ENCODE measurements at places on chromosomes 5 and 9. TPM values are rescaled to one million over a fixed set of nuclear protein-coding genes. Genes with fewer than 3 reads are reported as not detected.

DNA sequence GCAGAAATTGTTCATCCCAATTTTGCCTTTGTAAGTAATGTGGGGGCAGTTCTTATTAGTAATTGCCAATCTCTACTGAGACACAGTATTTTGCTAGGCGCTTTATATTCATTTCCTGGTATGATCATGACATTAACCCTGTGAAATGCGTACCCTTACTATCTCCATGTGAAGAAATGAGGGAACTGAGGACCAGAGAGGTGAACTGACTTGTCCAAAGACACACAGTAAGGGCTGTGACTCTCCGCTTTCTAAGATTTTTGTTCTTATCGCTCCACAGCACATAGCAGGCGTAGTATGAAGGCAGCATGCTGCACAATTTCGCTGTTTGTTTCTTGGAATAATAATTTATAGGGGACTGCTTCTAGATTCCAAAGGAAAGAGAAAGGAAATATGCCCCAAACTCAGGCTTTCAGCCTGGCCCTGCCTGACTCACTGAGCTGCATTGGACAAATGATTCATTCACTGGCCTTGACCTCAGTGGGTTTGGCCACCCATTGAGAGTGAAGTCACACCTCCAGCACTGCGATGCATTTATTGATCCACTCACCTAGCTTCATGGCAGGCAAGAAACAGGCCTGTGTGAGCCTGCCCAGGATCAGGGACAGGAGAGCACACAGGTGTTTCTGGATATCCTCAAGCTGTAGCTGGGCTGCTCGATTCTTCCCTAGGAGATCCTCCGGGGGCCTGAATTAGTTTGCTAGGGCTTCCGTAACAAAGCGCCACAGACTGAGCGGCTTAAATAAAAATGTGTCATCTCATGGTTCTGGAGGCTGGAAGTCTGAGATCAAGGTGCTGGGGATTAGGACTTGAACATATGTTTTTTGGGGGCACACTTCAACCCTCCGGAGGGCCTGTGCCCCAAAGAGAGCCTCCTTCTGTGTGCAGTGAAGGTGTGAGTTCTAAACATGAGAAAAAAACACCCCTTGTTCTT, 7.2 kb upstream of the DUSP1 start:
- DNase-seq = peak; percentile 36

GRCh38 chr5:131021646-131022045, 143.4 kb downstream of the HINT1 start:
- no peak for DNase-seq

GRCh38 chr9:122042056-122042455, 51.1 kb downstream of the TTLL11 start:
- DNase-seq = no peak

Gene AMACR
- total RNA-seq = 6.5 TPM

DNA sequence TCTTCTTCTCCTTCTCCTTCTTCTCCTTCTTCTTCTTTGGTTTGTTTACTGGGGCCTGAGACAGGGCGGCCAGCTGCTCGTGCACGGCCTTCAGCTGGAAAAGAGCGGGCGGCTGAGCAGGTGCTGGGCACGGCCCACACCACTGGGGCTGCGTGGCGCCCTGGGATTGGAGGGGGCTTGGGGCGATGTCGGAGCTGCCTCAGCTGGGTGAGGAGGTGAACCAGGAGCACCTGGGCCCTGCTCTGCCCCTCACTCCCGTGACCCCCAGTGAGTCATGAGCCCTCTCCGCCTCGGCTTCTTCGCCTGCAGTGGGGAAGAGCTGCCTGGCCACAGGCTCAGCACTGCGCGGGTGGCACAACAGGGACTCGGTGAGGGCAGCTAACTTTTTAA, 14.9 kb downstream of the BRD3OS start:
- no peak for DNase-seq

- DNase-seq = no peak
Measured at GRCh38 chr5:147290261-147290660, 55.4 kb downstream of the STK32A start.

DNA sequence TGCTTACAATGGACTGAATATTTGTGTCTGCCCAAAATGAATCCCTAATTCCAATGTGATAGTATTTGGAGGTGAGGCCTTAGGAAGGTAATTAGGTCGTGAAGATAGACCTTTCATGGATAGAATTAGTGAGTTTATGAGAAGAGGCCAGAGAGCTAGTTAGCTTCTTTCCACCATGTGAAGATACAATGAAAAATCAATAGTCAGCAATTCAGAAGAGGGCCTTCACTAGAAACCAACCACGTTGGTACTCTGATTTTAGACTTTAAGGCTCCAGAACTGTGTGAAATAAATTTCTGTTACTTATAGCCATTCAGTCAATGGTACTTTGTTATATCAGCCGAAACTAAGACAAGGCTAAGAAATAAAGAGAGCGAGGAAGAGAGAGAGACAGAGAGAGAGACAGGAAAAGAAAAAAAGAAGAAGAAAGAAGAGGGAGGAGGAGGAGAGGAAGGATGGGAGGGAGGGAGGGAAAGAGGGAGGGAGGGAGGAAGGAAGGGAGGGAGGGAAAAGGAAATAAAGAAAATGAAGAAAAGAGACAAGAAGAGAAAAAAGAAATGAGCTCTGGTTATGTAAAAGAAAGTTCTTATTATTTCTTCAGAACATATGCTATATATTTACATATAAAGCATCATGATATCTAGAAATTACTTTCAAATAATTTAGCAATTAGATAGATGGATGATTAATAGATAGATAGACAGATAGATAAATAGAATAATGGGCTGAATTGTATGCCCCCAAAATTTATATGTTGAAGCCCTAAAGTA, 1725.3 kb downstream of the EFNA5 start:
- DNase-seq = no peak

- DNase-seq = no peak
Measured at GRCh38 chr9:111320631-111321030, 9.4 kb downstream of the OR2K2 start.

GRCh38 chr9:4126996-4127395, 172.9 kb downstream of the GLIS3 start:
- no peak for DNase-seq

DNA sequence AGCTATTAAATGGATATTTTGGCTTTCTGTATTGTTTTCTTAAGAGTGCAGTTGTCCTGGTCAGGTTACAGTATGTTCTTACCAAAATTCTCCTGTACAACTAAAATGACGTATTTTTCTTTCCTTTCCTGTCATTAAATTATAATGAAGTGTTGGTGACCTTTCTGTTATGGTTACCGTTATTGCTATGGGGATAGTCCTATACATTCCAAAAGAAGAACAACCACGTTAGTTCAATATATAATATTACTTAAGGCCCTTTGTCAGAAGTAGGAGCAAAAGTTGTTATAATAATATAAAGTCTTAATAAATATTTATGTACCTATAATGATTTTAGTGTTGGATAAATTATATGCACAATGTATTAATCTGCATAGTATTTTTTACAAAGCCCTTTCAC, 82.4 kb upstream of the NREP start:
- no peak for DNase-seq

Gene SPINK5
- total RNA-seq = not detected

DNA sequence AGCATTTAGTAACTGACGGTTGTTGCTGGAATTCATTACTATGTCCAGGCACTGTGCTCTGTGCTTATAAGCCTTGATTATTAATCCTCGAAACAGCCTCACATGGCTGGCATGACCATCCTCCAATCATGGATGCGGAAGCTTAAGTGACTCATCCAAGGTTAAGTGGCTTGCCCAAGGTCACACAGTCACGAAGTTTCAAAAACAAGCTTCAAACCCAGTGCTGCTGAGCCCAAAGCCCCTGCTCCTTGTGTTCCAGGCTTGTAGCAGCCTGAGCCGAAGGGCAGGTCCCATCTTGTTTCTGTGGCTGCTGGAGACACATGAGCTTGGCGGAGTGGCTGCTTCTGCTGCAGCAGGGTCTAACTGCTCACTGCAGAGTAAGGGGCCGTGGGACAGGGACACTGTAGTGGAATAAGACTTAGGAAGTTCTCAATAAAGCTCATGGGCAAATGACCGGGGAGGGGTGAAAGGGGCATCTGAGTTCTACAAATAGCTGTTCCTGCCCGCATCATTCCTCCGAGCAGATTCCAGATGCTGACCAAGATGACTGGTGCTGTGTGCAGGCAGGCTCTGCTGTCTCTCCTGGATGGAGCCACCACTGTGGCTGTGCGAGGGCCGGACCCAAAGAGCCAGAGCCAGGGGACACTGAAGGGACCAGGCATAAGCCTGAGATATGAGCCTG, 32.4 kb downstream of the WHRN start:
- no peak for DNase-seq

Gene PCDHAC2
- not detected for total RNA-seq

- DNase-seq = peak; percentile 56
Measured at GRCh38 chr5:141330299-141331080, at the start of gene PCDHGA1. Gene PCDHGA1 (plus strand): TSS chr5:141330514.

DNA sequence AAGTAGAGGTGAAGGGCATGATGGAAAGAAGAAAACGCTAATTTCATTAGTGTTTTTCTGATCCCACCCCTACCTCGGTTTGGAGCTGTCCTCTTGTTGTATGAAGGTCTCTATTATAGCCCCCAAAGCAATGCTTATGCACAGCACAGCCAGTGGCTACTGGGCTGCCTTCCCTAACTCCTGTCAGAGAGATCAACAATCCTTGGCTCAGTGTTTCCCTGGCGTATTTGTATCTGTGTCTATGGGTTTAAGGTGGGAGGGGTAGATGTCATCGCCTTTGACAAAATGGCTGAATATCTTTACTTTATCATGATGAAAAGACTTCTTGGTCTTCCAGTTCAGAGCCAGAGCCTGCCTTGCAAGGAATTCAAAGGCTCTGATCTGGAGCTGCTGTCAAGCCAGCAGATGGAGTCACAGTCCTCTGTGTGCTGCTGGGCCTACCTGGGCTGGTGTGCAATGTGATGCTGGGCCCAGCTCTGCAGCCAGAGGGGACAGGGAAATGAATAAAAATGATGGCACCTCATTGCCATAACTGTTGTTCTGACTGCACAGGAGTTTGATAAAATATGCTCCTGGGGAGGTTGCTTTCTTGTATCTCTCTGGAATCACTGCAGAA, 20.1 kb upstream of the HSPA9 start:
- DNase-seq = no peak

Gene SPATA31C1
- total RNA-seq = not detected

Gene ENTR1
- total RNA-seq = 65.9 TPM

DNA sequence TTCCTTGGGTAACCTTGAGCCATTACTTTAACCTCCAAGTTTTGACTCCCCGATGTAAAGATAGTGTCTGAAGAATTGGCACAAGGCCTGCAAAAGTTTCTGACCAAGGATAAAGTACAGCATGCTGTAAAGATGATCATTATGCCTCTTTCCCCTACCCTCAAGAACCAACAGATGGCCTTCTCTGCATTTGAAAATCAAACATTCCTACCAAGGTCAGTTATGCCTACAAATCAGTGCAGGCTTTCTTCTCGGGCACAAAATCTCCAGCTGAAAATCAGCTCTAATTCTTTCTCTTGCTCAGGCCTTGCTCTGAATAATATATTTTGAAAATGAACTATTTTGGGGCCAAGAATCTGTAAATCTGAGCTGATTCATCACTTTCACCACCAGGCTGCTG, 59.7 kb downstream of the PPP2R2B start:
- DNase-seq = no peak

DNA sequence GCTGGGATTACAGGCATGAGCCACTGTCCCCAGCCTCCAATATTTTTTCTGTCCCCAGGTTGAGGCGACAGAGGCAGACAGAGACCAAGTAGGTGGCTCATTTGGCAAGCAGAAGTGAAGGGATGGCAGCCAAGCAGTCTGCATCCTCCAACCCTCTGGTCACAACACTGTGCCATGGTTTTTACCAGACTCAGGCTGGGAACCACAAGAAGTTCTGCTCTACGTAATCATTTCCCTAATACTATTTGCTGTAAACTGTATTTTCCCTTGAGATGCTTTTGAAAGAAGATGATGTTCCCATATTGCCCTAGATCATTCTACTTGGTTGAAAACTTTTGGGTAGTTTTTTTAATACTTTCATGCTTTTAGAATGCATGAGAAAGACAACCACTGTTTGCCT, 40.5 kb downstream of the PTTG1 start:
- DNase-seq = no peak

DNA sequence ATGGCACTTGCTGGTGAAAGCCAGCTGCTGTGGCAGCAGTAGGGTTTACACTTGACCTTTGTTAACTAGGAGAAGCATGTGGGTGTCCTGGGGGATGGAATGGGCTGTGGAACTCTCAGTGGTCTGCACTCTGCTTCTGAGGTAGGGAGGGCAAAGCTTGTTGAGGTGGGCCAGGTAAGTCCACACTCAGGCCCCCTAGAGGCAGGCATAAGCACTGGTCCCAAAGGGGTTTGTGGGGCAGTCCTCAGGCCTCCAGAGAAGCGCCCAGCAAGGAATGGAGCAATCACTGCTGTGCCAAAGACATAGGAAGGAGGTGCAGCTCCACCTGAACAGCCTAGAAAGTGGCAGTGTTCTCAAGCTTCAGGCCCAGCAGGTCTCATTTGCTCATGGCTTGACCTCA, 34.7 kb downstream of the INSL4 start:
- no peak for DNase-seq

DNA sequence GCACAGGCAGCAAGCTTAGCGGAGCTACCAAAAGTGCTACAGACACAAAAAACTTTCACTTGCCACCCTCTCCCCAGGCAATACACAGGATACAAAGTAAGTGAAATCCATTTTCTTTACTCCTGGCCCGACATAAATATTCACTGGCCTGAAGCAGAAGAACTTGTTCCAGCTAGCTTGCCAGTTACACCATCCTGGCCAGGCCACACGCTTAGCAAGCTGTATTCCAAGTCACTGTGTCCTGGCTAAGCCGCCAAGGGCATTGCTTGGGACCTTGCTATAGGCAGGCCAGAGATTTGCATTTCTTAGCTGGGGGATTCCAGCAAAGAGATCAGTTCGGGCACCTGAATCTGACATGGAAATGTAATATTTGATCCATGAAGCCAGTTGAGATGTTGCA, 71.0 kb upstream of the SLC1A3 start:
- DNase-seq = no peak

DNA sequence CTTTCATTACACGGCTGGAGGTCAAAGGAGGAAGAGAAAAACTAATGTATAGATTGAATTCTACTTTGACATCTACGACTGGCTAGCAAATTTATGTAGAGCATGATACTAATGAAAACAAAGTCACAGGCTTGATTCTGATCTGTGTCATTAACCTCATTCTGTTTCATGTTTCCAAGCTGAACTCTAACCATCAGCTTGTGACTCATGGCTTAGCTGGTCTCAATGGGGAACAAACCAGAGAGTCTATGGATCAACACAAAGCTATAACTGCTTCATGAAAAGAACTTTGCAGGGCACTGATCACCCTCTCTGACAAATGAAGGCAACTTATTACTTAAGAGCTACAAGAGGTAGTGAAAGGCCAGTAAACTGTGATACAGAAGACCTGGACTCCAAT, 23.6 kb upstream of the PDE4D start:
- DNase-seq = no peak

Gene IL4
- total RNA-seq = 0.72 TPM

Gene DMGDH
- total RNA-seq = 0.45 TPM

GRCh38 chr5:177382423-177383029, 1.7 kb upstream of the SLC34A1 start:
- DNase-seq = peak; percentile 39

Gene KCNMB1
- not detected for total RNA-seq
